Fibroblast of skin of abdomen (primary cell): ENCODE measurements at places on chromosomes 12 and 14.

- no peak for DNase-seq
These were observed 69.1 kb downstream of the SMOC1 start for GRCh38 chr14:69948351-69948750.

- DNase-seq = peak; percentile 71
These were observed 119.4 kb downstream of the KTN1 start for GRCh38 chr14:55699131-55700057.

DNA sequence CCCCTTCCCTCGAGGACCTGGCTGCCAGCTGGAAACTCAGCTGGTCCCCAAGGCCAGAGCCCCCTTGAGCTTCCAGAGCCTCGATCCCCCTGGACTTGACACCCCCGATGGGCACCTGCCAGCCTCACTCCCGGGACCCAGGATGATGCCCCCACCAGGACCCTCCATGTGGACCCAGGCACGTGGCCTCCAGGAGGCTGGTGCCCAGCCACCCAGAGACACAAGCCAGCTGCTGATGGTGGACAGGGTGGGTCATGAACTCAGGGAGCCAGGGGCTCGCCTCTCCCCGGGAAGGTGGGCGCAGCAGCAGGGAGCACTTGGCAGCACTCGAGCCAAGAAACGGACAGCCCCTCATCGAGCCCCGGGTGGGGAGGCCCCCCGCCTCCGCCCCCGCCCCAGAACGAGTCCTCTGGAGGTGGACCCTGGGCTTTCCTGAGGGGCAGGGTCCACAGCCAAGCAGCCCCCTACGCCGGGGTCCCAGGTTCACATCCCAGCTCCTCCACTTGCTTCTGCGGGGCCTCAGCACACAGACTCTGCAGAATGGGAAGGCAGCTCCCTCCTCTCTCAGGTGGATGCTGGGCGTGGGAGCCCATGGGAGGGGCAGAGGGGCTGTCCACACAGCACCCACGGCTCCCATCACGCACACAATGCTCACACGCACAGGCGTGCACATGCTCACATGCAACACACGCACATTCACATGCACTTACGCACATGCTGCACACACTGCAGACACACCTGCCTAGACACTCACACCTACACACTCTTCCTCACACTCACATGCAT, 12.1 kb downstream of the C14orf180 start:
- no peak for DNase-seq

GRCh38 chr14:74506411-74506851, 12.9 kb downstream of the ISCA2 start:
- DNase-seq = no peak

GRCh38 chr12:118126119-118126757, 9.7 kb upstream of the PEBP1 start:
- no peak for DNase-seq

- no peak for DNase-seq
These were observed 9.1 kb downstream of the PACS2 start for GRCh38 chr14:105323663-105324062.

GRCh38 chr12:9699898-9700605, 30.5 kb downstream of the CLEC2D start:
- no peak for DNase-seq

- DNase-seq = no peak
These were observed 7.9 kb upstream of the PRMT8 start for GRCh38 chr12:3483089-3483488.

GRCh38 chr12:42298887-42299286, 27.0 kb downstream of the ZCRB1 start:
- DNase-seq = no peak

DNA sequence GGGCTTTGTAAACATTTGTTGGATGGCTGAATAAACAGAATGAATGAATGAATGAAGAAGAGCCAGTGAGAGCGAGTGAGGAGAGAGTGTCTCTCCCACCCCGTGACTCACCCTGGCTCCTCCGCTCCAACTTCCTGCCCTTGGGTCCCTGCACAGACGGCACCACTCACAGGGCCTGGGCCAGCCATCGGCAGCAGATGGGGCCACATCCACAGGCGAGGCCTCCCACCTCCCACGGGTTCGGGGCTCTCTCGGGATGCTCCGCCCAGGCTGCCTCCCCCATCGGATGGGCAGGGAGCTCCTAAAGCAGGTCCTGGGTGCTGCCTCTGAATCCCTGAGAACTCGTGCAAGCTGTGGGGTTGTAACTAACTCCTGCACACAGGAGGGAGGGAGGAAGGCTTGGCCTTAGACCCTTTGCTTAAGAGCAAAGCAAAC, 41.3 kb downstream of the CCNK start:
- DNase-seq = peak; percentile 69

DNA sequence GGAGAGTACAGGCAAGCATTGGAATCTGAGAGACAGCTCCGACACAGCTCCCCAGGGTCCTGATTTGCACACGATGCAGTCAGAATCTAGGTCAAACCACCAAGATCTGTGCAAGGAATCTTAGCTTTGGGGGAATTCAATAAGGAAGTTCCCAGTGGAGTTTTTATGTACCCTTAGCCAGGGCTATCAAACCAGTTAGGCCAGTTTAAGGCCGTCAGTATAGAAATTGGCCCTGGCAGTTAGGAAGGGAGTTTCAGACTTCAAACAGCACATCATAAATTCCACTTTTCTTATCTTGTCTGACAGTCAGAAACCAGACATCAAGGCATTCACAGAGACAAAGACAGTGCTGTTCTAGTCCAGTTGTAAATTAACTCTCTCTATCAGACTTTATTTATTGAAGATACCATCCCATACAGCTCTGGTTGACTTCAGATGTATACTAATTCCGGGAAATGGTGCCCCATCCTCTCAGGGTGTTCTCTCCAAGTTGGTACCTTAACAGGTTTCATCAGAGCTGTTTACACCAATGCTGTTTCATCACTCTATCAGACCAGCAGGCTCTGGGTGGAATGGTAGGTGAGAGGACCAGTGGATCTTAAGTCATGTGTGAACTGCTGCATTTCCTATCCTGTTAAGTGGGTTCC, 157.5 kb upstream of the ATF7IP start:
- DNase-seq = no peak

DNA sequence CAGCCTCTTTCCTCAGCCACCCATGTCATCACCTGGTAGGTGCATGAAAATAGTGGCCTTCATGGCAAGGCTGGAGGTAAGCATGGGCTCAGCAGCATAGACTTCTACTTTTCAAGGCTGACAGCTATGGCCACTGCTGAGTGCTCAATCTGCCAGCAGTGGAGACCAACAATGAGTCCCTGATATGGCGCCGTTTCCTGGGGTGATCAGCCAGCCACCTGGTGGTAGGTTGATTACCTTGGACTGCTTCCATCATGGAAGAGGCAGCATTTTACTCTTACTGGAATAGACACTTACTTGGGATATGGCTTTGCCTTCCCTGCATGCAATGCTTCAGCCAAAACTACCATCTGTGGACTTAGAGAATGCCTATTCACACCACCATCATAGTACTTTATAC, 39.5 kb upstream of the USP44 start:
- no peak for DNase-seq
